ENCODE measurements at places on chromosomes 3 and 15. TPM values are rescaled to one million over a fixed set of nuclear protein-coding genes. Genes with fewer than 3 reads are reported as not detected.

DNA sequence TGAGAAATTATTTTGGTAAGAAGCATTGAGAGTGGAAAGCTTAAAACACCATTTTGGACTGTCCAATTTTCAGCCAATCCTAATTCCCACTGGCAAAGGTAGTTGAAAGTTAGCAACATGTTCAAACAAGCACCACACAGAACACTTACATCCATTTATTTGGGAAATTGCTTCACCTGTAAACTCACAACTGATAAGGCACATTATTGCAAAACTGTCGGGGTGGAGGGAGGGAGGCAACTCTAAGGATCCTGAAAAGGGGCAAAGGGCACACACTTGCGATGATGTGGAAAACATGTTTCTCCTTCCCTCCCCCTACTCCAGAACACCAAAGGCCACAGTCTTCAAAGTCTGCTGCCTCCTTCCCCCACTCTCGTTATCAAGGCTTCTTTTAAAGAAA, 9.4 kb downstream of the TMEM41A start:
- no peak for DNase-seq

DNA sequence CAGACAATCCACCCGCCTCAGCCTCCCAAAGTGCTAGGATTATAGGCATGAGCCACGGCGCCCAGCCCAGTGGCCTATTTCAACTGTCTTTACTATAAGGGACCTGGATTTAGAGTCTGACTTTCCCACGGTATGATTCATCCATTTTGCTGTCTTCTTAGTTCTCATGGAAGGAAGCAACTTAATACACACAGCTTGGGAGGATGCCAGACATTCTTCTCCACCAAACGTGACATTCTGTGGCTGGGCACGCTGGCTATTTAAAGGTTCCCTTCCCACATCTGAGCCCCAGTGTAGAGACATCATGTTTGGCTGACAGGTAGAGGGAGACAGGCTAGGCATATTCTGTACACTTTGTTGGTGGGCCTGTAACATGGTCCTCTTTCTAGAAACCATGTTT, 26.2 kb downstream of the FAM43A start:
- DNase-seq = no peak

DNA sequence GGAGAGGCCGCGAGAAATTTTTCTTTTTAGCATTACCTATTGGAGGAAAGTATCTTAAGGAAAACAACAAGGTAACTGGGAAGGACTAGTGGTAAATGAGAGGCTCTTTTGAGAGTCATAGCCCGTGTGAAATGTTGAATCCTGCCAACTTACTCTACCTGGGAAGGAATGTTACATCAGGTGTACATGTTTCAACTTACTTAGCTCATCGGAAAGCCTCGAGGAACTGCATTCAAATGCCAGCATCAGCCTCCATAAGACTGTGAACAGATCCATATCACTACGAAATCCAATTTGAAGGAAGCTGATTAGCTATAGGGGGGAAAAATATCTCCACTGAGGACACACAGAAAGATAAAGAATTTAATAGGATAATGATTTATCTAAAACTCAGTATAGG, 72.3 kb upstream of the PDZRN3 start:
- no peak for DNase-seq

DNA sequence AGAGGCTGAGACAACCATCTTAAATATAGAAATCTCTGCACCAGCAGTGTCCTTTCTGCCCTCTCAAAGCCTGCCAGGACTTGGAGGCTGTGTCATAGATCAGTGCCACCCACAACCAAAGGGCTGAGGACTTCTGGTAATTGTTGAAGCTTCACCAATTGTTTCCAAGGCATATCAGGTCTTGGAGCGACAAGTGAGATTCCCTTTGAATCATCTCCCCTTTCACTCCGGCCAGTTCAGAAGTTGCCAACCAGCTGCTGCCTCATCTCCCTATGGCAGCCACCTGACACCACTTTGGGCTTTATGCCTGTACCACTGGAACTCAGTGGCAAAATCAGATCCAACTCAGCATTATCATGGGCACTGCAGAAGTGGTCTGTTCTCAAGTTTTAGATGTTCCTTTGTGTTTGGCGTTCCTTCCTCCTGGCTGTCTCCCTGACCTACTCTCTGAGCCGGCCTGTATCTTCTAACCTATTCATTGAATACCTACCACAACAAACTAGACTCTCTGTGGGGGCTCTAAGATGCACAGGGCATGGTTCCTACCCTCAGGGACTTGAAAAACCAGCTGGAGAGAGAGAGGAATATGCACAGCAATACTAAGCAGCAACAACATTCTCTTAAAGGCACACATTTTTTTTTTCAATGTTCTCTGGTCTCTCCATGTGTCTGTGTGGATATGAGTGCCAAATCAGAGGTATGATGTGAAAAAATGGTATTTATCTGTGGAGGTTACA, 90.8 kb upstream of the PFN2 start:
- no peak for DNase-seq

The ZNF639 gene
- polyA plus RNA-seq = 37.8 TPM

DNA sequence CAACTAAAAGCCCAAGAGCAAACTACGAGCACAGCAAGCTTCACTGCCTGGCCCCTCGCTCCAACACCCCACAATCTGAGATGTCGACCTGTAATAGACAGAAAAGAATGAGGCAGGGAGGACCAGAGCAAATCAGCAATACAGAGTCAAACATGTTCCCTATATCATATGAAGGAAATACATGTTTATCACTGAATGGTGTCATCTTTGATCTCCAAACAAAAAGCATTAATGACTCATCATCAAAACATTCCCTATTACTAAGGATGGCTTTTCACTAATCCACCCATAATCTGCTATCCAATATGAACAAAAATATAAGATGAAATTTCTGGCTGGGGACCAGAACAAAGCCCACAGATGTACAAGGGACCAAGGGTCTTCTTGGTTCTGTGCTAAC, 34.7 kb downstream of the MYO5A start:
- DNase-seq = no peak

- no peak for DNase-seq
These were observed 47.8 kb downstream of the PCSK6 start for GRCh38 chr15:101441696-101442095.

DNA sequence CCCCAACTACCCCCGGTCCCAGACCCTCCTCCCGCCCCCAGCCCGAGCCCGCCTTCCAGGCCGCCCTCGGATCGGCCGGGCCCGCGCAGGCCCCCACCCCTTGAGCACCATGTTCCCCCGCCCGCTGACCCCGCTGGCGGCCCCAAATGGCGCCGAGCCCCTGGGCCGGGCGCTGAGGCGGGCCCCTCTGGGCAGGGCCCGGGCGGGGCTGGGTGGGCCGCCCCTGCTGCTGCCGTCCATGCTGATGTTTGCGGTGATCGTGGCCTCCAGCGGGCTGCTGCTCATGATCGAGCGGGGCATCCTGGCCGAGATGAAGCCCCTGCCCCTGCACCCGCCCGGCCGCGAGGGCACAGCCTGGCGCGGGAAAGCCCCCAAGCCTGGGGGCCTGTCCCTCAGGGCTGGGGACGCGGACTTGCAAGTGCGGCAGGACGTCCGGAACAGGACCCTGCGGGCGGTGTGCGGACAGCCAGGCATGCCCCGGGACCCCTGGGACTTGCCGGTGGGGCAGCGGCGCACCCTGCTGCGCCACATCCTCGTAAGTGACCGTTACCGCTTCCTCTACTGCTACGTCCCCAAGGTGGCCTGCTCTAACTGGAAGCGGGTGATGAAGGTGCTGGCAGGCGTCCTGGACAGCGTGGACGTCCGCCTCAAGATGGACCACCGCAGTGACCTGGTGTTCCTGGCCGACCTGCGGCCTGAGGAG, 472 bp downstream of the CHST14 start:
- DNase-seq = no peak

GRCh38 chr3:54144284-54144683, 21.9 kb downstream of the CACNA2D3 start:
- no peak for DNase-seq

The PPARG gene
- 2.8 TPM for polyA plus RNA-seq

DNA sequence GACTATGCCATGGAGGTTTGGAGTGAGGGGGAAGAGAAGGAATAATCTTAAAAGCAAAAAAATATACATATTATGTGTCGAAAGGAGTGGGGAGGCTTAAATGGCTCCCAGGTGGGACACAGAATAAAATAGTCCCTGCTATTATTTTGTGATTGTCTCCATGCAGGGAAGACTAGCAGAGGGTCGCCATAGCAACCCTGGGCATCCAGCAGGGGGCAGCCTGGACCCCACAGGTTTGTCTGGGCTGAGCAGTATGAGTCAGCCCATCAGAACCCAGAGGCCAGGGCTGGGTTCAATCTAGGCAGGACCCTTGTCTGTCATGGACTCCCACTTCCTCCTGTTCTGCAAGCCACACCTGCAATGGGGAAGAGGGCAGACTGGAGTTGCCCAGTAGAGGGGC, 17.6 kb upstream of the LINGO1 start:
- DNase-seq = no peak

DNA sequence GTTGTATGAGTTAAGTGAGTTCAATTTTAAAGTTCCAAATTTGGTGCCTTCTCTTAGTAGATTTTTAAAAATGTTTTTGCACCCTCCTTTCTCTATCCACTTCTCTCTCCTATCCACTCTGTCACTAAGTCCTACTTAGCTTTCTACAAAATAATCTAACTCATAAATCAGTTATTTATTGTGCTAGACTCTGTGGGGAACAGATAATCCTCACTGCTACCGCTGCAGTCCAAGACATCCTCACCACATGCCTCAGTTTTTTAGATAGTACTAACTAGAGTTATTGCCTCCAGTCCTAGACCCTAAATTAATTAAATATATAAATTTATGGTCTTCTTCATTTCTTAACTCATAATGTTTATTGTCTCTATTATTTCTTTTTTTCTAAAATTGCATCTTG, 576.3 kb downstream of the GRM7 start:
- DNase-seq = no peak

GRCh38 chr15:49709646-49710214, 88.9 kb downstream of the DTWD1 start:
- no peak for DNase-seq

GRCh38 chr3:187799942-187800641, 54.8 kb upstream of the BCL6 start:
- DNase-seq = no peak

Measured in forelimb muscle (tissue), 1 donor.